GM23248 (cell line): ENCODE measurements at places on chromosomes 12 and 14. TPM values are rescaled to one million over a fixed set of nuclear protein-coding genes. Genes with fewer than 3 reads are reported as not detected.

DNA sequence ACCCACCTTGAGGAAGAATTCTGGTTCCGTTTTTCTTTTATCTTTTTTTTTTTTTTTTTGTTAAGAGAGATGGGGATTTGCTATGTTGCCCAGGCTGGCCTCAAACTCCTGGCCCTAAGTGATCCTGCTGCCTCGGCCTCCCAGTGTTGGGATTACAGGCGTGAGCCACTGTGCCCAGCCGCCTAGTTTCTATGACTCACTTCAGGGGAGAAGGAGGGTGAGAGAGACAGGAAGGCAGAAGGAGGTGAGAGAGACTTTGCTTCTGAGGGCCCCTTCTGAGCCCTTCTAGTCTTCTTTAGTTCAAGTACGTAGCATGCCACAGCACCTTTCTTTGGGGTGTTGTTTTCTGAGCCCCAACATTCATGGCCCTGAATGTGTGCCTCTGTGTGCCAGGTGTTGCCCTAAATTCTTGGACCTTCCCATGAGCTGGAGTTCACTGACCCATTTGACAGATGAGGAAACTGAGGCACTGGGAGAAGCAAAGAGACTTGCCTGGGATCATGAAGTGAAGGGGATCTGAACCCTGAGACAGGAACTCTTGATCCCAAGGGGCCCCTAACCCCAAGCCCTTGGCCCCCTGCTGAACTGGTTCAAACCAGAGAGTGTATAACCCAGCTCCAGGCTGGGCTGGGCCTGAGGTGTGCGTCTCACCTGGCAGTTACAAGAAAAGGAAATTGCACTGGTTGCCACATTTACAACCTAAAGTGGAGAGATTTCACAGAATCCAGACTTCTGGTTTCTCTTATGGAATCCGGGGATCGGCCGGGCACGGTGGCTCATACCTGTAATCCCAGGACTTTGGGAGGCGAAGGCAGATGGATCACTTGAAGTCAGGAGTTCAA lies 20.8 kb downstream of the SH2B3 start:
- H3K36me3 ChIP-seq = no peaks in the 10 kb centered on the region; the same call in 1 of the 2 replicates
- H3K27ac ChIP-seq = no peak overlapping the region
- H3K27me3 ChIP-seq = no peaks in the 10 kb centered on the region
- peak; percentile 54 for DNase-seq
- H3K4me3 ChIP-seq = no peak overlapping the region

DNA sequence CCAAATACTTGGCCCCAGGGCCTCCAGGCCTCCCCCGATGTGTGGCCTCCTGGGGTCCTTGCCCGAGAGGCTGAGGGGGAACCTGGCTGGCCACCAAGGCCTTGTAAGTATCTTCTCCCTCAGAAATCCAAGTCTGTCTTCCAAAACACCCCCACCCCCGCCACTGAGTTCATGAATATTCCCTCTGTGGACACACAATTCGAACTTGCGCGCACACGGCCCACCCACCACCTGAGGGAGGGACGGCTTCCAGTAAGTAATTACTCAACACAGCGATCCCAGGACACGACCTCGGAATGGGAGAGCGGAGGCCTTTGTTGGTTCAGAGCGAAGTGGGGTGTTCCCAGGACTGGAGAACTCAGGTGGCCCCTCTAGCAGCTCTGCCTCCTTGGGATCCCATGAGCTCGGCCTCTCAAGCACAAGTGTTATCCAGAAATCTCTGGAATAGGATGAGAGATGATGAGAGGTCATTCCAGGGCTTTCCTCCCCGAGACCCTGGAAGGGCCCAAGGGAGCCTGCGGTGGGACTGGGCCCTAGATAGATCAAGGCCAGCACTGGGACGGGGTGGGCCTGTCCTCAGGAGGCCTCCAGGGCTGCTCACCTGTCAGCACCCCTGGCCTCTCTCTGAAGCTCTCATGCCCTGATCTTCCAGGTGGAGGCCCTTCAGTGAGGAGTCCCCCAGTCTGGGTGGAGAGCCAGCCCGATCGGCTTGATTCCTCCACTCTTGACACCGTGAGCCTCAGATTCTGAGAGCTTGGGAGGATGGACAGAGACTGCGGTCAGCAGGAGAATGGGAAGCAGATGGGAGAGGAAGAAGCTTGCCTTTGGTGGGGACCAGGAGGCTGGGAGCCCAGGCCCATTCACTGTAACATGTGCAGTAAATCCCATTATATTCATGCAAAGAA lies 219.0 kb upstream of the RTL1 start:
- no peak overlapping the region for H3K4me3 ChIP-seq
- DNase-seq = no peak
- peaks cover 25% of the 10 kb centered on the region for H3K27me3 ChIP-seq
- H3K4me1 ChIP-seq = no peaks in the 10 kb centered on the region
- no peak overlapping the region for H3K27ac ChIP-seq

DNA sequence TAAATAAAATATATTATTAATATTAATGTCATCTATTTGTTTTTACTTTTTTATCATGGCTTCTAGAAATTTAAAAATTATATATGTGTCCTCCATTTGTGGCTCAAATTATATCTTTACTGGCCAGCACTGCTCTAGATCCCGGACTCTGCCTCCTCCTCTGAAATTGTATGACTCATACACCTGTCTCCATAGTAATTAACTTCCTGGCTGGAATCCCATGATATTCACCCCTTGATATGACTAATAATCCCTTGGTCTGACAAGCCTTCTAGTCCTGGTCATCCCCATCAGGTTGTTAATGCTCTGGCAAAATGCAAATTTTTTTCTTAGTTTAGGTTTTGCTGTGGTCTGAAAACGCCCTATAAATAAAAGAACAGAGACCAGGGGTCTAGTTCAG lies 116.2 kb downstream of the BMP4 start:
- no peaks in the 10 kb centered on the region for H3K4me1 ChIP-seq
- H3K36me3 ChIP-seq = no peaks in the 10 kb centered on the region
- DNase-seq = no peak
- H3K27me3 ChIP-seq = no peaks in the 10 kb centered on the region
- H3K27ac ChIP-seq = no peak overlapping the region
- H3K4me3 ChIP-seq = no peak overlapping the region

Gene SDSL
- total RNA-seq = 5.1 and 6.3 TPM in 2 replicates

GRCh38 chr14:91142214-91142668 lies 28.4 kb downstream of the DGLUCY start:
- DNase-seq = no peak
- H3K27ac ChIP-seq = no peak overlapping the region
- no peaks in the 10 kb centered on the region for H3K36me3 ChIP-seq

- peaks cover 26% of the 10 kb centered on the region for H3K4me1 ChIP-seq
- H3K4me3 ChIP-seq = peak overlapping the region; percentile 82
- peak; percentile 67 for DNase-seq
- peak overlapping the region; percentile 95 for H3K27ac ChIP-seq
- H3K36me3 ChIP-seq = no peaks in the 10 kb centered on the region
- H3K27me3 ChIP-seq = no peaks in the 10 kb centered on the region
These were observed 32.2 kb downstream of the MIA2 start for GRCh38 chr14:39265806-39266524.

Gene EFS
- total RNA-seq = 8.6 and 17.3 TPM in 2 replicates

- no peaks in the 10 kb centered on the region for H3K27me3 ChIP-seq
- H3K27ac ChIP-seq = no peak overlapping the region
- no peak overlapping the region for H3K4me3 ChIP-seq
- H3K36me3 ChIP-seq = no peaks in the 10 kb centered on the region
- no peaks in the 10 kb centered on the region for H3K4me1 ChIP-seq
These were observed 452.6 kb downstream of the ZFP36L1 start for GRCh38 chr14:68340262-68340661.

Gene RNF212B
- not detected in 2 replicates for total RNA-seq

DNA sequence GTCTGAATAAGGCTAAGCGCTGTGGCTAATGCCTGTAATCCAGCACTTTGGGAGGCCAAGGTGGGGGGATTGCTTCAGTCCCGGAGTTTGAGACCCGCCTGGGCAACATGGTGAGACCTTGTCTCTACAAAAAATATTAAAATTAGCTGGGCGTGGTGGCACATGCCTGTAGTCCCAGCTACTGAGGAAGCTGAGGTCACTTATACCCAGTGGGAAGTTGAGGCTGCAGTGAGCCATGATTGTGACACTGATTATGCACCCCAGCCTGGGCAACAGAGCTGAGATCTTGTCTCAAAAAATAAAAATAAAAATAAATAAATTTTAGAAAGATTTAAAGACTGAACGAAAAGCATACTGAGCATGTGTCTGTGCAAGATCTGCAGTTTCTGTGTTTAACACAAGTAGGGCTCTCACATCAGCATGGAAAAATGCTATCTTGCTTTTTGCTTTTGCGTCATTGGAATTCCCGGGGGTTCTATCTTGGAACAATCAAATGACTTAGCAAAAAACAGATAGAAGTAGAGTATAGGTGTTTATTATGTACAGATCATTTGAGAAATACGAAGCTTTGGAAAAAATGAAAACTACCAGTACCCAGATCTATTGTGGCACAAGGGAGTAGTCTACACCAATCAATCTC lies 161.9 kb downstream of the CAPZA3 start:
- no peaks in the 10 kb centered on the region; the same call in 1 of the 2 replicates for H3K4me1 ChIP-seq
- no peak overlapping the region for H3K4me3 ChIP-seq
- no peak for DNase-seq
- H3K27me3 ChIP-seq = no peaks in the 10 kb centered on the region
- H3K27ac ChIP-seq = no peak overlapping the region

- no peak overlapping the region for H3K27ac ChIP-seq
- peaks cover 6% of the 10 kb centered on the region; the same call in 1 of the 2 replicates for H3K36me3 ChIP-seq
- no peak for DNase-seq
- no peak overlapping the region for H3K4me3 ChIP-seq
These were observed 35.3 kb downstream of the PROX2 start for GRCh38 chr14:74840603-74841030.

- peak within 1 kb of the TSS; percentile 86 for H3K27ac ChIP-seq
- no peaks in the 10 kb centered on the region for H3K27me3 ChIP-seq
- H3K4me3 ChIP-seq = peak within 1 kb of the TSS; percentile 83
- 0 out of 2 replicates have a peak, but pooled peaks cover 7% of the 10 kb centered on the region for H3K36me3 ChIP-seq
These were observed at the start of gene DRAM1 for GRCh38 chr12:101876861-101877805. TSS of gene DRAM1 (plus strand) at chr12:101877580. CDS start at chr12:101877790, 210 bp downstream.

Gene HOXC4
- total RNA-seq = 2.2 and 3.4 TPM in 2 replicates

- H3K36me3 ChIP-seq = no peaks in the 10 kb centered on the region
- H3K4me1 ChIP-seq = peaks cover 54% of the 10 kb centered on the region
- no peaks in the 10 kb centered on the region for H3K27me3 ChIP-seq
- peak overlapping the region; percentile 49 for H3K4me3 ChIP-seq
- DNase-seq = peak; percentile 31
These were observed 17.0 kb downstream of the FGD6 start for GRCh38 chr12:95200128-95200894.

DNA sequence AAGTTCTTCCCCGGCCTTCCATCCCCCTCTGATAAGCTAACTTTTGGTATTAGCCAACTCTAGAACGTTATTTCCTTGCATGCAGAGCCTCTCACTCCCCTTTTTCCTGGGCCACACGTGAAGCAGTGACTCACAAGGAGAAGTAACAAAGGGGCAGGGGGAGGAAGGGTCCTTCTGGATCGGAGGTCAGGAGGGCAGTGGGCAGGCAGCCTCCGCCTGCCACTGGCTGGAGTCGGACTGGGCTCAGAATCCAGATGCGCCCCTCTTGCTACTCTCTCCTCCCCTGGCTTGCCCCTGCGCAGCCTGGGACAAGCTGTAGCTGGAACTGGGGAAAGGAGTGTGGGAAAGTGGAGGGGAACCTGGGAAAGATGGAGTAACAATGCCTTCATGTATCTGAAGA lies 55.0 kb downstream of the TPCN1 start:
- H3K27ac ChIP-seq = no peak overlapping the region
- no peaks in the 10 kb centered on the region for H3K36me3 ChIP-seq
- DNase-seq = no peak
- H3K27me3 ChIP-seq = no peaks in the 10 kb centered on the region

Gene CHURC1
- total RNA-seq = 69.1 and 74.5 TPM in 2 replicates

GRCh38 chr12:24743941-24744793 lies 204.7 kb downstream of the BCAT1 start:
- no peak overlapping the region for H3K4me3 ChIP-seq
- 0 out of 2 replicates have a peak, but pooled peaks cover 19% of the 10 kb centered on the region for H3K27me3 ChIP-seq
- H3K27ac ChIP-seq = no peak overlapping the region
- H3K4me1 ChIP-seq = no peaks in the 10 kb centered on the region

GRCh38 chr14:38420048-38420447 lies 164.2 kb upstream of the CLEC14A start:
- peak; percentile 67 for DNase-seq
- peak overlapping the region; percentile 27; the same call in 1 of the 2 replicates for H3K4me3 ChIP-seq
- H3K27ac ChIP-seq = peak overlapping the region; percentile 10; the same call in 1 of the 2 replicates

DNA sequence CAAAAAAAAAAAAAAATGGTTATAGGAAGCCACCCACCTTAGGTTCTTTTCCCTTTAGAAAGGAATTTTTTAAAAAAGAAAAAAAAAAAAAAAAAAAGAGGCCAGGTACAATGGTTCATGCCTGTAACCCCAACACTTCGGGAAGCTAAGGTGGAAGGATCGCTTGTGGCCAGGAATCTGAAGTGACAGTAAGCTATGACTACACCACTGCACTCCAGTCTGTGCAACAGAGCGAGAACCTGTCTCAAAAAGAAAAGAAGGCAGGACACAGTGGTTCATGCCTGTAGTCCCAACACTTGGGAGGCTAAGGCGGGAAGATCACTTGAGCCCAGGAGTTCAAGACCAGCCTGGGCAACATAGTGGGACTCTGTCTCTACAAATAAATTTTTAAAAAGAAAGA lies 36.0 kb downstream of the SPTLC2 start:
- H3K4me1 ChIP-seq = peaks cover 41% of the 10 kb centered on the region
- peak overlapping the region; percentile 24 for H3K27ac ChIP-seq
- peaks cover 12% of the 10 kb centered on the region; the same call in 1 of the 2 replicates for H3K36me3 ChIP-seq
- no peak for DNase-seq

- H3K4me1 ChIP-seq = no peaks in the 10 kb centered on the region
- no peak overlapping the region for H3K4me3 ChIP-seq
- H3K27me3 ChIP-seq = no peaks in the 10 kb centered on the region
- H3K27ac ChIP-seq = no peak overlapping the region
- H3K36me3 ChIP-seq = no peaks in the 10 kb centered on the region
- DNase-seq = no peak
These were observed 297.5 kb upstream of the SOX5 start for GRCh38 chr12:24246934-24247333.

Gene NUAK1
- total RNA-seq = 29.6 and 45.7 TPM in 2 replicates

Gene VWF
- not detected in 2 replicates for total RNA-seq

Gene MORN3
- 0.13 TPM in 1 of 2 replicates, not detected in the other for total RNA-seq

DNA sequence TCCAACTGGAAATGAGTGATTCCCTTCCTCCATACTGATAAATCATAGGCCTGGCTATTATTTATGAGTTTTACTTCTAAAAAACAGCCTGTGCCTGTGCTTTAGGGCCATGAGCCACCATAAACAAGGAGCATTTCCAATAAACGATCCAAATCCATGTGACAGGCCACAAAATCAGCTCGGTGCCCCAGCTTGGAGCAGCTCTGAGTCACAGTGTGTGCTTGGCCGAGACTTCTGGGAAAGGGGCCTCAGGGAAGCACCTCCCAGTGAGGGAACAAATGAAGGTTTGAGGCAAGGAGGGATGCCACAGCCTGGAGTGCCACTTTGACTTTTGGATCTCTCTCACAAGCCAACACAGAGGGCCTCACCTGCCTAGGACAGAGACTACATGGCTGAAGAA lies 190.4 kb downstream of the NTF3 start:
- no peaks in the 10 kb centered on the region for H3K36me3 ChIP-seq
- DNase-seq = no peak
- H3K4me1 ChIP-seq = no peaks in the 10 kb centered on the region
- H3K4me3 ChIP-seq = no peak overlapping the region
- no peaks in the 10 kb centered on the region for H3K27me3 ChIP-seq

Gene PPFIA2
- not detected in 2 replicates for total RNA-seq

Gene INSM2
- not detected in 2 replicates for total RNA-seq

Gene CLEC7A
- not detected in 2 replicates for total RNA-seq

Gene DHH
- not detected in 2 replicates for total RNA-seq

Gene OR10G2
- not detected in 2 replicates for total RNA-seq
